ENCODE measurements at places on chromosomes 7 and 10.
A peak's percentile ranks its signal among the peaks of the same experiment; 100 is the strongest.

DNA sequence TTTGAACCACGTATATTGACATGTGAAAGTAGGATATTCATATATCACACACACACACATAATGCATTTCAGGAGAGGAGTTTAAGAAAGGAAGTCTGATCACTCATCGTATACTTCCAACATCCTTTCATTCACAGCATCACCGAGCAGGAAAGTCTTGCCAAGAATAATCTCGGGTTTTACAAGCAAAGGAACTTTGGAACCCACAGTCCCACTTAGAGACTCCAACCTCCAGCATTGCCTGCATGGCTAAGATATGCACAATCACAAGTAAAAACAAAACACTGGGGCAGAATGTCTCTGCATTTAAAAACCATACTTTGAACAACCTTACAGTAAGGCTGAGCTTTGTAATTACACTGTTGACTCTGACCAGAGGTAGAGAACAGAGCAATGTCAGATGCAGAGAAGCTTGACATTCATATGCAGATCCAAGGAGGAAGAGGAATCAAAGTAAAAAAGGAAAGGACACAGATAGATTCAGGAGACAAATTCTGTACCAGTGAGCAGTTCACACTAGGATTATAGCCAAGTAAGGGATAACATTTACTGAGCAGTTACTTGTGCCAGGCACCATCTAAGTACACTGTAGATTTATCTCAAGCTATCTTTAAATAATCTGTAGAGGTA is 14.8 kb downstream of the THSD7A start:
- no peak for DNase-seq

GRCh38 chr7:157006829-157007469 is 3.5 kb downstream of the MNX1 start:
- no peak for DNase-seq

- DNase-seq = no peak
These were observed 33.6 kb downstream of the TCERG1L start for GRCh38 chr10:131277969-131278368.

- no peak for DNase-seq
These were observed 639.2 kb upstream of the POT1 start for GRCh38 chr7:125568799-125569198.

DNA sequence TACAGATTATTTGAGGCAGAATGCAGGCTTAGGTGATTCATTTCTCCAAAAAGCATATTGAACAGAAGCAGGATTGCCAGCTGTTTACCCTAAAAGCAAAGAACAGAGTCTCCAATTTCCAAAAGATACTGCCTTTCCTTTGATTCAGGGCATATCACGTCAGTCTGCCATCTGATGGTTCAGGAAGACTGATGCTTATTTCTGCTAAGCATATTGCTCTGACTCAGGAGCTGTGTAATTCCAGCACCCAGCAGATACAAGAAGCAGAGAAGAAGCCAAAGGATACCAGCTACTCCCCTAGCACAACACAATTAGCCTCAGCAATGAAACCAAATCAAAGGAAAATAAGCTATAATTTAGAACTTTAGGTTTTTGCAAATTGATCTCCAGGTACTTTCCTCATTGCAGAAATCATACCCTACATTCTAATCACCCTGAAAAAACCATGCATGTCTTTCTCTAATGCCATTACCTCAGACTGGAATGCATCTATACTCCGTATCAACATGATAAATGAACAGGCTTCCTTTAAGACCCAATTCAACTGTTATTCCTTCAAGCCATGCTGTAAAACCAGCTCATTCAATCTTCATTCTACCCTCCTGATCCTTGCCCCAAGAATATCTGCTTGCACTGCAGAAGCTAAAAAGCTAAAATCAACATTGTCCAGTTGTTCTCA is 55.1 kb downstream of the ABI1 start:
- peak; percentile 43 for DNase-seq

DNA sequence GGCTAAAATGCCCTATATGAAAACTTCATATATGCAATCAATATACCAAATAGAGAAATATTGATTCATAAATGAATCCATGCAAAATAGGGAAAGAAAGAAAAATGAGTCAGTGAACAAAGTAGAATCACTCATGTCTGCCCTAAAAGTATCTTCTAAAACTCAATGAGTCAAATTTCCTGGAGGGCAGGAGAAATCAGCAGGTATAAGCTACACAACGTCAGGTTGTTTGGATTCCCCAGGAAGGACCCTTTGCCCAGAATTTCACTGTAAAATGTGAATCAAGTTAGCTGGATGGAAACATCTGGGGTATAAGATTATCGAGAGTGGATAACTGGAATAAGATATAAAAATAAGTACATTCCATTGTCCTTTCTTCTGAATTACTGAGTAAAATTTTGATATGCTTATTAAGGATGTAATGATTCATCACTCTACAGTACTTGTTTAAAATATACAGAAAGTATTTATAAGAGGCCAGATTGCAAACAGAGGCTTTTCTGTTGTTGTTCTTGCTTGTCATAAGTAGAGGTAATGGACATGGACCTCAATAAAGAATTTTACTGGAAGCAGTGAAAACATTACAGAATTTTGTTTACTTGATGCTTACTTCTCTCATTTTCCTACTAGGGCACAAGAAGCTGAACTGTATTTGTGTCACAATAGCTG is 99.0 kb downstream of the AGMO start:
- peak; percentile 37 for DNase-seq

- DNase-seq = no peak
These were observed at the start of gene TMEM176B for GRCh38 chr7:150799741-150800580. Gene TMEM176B (minus strand): TSS chr7:150800364. CDS start chr7:150796569, 3,795 bp downstream.

DNA sequence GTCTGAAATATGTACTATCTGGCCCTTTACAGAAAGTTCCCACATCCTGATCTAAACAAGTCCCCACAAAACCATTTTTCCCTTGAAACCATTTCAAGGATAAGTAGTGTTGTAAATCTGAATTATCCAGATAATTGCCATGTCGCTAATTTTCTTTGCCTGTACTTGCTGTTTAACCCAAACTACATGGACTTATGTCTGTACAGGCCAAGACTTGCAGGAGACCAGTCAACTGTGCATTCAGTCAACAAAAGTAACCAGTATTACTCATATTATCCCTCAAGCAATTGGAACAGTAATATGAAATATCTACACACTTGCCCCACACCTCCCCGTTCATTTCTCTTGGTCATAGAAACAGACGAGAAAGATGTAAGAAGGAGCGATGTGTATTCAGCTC is 347.8 kb upstream of the NFE2L3 start:
- peak; percentile 12 for DNase-seq

- peak; percentile 14 for DNase-seq
These were observed 35.0 kb downstream of the NSUN6 start for GRCh38 chr10:18616337-18616736.

DNA sequence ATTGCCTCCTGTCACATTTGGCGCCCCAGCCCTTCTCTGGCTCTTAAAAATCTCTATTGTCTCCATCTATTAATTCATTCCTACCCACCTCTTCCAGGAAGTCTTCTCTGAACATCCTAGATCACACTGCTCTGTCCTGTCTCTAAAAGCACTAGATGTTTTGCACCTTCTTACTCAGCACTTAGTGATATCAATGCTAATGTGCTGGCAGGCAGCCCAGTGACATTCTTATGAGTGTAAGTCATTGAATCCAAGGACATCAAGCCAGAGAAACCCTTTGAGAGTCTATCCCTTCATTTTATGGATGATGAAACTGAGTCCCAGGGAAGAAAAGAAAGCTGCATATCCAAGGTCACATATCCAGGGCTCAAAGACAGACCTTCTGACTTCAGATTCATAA is 48.3 kb upstream of the PAX2 start:
- DNase-seq = peak; percentile 79

DNA sequence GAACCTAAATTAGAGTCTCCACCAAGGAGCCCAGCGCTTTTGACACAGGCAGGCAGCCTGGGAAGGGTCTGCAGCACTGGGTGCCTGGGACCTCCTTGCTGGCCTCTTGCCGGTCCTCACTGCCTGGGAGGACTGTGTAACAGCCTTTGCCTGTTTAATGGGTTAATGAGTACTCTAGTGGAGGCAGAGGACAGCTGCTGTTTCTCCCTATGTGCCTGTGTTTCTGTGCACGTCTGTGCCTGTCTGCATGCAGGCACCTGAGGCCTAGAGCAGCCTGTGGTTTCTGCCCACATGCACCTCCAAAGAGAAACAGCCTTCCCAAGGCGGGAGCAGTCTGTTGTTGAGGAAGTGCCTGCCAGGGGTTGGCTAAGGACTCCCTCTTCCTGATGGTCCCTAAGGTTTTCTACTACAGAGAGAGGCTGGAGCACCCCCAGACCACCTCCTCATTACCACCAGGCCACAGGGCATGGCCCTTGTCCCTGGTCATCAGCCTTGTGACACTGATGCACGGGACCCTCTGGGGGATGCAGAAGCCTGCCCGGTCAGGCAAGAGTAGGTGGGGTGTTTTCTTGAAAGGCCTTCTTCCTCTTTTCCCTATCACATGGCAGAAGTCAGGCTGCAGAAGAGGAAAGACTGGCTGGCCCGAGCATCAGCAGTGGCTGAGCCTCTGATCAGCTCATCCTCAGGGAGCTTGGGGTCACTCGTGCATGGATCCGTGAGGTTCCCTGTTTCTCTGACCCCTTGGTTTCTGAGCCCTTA is 14.2 kb downstream of the SLC29A3 start:
- no peak for DNase-seq

DNA sequence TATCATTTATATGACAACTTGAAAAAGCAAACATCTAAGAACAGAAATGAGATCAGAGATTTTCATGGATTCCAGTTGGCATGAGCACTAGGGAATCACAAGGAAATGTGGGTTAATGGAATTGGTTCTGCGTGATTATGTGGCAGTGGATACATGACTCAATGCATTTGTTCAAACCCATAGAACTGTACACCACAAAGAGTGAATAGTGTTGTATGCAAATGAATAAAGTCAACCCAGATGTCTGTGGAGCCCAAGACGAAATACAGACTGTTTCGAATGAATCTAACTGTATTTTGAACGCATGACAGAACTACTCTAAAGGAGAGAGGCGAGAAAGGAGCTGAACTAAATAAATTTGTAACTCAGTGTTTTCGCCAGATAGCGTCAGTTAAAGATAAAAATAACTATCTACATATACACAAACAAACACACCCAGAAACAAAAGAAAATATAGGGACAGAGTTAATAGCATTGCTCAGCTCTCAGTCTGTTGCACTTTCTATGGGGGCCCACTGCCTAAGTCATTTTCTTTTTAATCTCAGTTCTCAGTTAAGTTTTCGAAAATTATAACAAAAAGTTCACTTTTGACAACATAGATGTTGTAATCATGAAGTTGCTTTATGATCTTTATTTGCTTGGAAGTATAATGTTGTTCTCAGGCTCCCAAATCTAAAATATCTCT is 636.7 kb upstream of the SEMA3D start:
- no peak for DNase-seq

GRCh38 chr10:88424881-88425280 is 158.2 kb downstream of the RNLS start:
- no peak for DNase-seq
